Stimulated activated CD4-positive, alpha-beta T cell treated with anti-CD3 and anti-CD28 coated beads, Interleukin-2, amount 100 ng/mL, for 24 hours (primary cell): ENCODE measurements at places on chromosomes 13 and 19.

GRCh38 chr13:35514061-35514477, 37.6 kb upstream of the MAB21L1 start:
- DNase-seq: no peak

GRCh38 chr13:38024431-38024830, 154.9 kb upstream of the TRPC4 start:
- DNase-seq: no peak

DNA sequence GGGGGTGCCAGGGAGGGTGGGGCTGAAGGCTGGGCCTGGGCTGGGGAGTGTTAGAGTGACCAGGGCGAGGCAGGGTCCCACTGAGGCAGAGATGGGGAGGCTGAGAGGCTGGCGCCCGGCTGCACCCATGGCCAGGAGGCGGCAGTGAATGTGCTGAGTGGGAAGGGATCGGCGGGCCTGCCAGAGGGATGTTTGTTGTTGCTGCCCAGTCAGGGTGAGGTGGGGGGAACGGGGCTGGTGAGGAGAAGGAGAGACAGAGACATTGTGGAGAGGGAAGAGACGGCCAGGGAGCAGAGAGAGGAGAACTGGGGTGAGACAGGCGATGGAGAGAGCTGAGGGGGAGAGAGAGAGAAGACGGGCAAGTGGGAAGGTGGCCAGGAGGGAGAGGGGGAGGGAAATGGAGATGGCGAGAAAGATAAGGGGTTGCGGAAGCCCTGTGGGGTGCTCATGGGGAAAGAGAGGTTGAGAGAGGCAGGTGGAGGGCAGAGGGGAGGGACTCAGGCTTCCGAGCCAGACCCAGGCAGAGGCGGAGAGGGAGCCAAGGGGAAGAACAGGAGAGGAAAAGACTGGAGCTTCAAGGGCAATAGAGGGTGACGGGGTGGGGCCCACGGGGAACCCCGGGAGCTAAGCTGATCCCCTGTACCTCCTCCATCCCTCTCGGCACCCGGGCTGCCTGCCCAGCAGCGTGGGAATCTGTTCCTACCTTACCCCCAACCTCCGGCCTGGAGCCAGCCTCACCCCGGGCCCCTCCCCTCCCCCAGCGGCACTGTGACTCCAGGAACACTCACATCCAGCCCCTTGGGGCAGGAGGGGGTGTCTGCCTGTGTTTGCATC, 690 bp upstream of the B3GNT8 start:
- DNase-seq: peak; percentile 28

GRCh38 chr13:94416454-94417080, 62.9 kb downstream of the DCT start:
- DNase-seq: no peak

GRCh38 chr13:29369060-29369743, 226.3 kb downstream of the SLC7A1 start:
- DNase-seq: no peak

GRCh38 chr19:45079911-45080370, 881 bp downstream of the GEMIN7 start:
- no peak for DNase-seq

- no peak for DNase-seq
Observed at GRCh38 chr13:35531526-35531925, 55.0 kb upstream of the MAB21L1 start.

GRCh38 chr13:113848020-113848419, 15.9 kb downstream of the GAS6 start:
- no peak for DNase-seq

DNA sequence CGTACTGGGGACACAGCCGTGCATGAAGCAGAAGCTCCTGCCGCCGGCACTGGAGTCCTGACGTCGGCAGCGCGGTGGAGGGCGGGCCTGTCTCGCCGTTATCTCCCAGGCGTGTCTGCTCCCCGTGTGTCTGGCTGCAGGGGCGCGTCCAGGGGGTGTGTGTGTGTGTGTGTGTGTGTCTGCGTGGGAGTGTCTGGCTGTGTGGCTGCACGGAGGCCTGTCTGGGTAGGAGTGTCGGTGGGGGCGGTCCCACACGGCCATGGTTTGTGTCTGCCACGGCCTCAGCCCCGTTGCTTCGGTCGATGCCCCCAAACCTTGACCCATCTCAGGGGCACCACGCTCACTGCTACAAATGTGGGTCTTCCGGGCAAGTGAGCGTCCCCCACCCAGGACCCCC, 18.3 kb downstream of the ARID3A start:
- no peak for DNase-seq
